GM19239 (cell line): ENCODE measurements at places on chromosomes 16 and 17.

DNA sequence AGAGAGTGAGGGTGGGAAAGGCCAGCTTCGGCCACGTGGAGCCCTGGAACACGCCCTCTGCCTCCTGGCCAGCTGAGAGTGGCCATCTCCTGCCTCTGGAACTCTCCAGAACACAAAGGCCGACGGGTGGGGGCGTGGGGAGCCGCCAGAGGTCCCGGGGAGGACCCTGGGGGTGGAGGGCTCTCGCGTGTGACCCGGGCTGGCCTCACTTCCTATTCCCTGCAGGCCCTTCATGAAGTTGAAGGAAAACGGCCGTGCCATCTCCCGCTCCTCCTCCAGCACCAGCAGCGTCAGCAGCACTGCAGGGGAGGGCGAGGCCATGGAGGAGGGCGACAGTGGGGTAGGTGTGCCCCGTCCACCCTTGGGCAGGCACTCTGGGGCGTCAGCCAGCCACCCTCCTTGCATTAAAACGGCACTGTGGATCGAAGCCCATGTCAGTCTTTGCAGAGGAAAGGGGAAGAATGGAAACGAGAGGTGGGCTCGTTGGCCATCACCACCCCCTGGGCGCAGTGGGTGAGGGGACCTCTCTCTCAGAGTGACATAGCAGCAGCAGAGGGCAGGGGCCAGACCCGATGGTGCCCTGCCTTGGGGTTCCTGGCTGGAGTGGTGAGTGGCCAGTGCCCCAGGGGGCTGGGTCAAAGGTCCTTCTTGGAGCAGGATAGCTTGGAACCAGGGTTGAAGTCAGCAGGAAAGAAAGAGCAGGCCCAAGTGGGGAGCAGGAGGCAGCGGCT lies 37.1 kb downstream of the OR1D5 start:
- no peak for DNase-seq

GRCh38 chr17:45170931-45171337 lies 9.3 kb downstream of the HEXIM2 start:
- no peak for DNase-seq

DNA sequence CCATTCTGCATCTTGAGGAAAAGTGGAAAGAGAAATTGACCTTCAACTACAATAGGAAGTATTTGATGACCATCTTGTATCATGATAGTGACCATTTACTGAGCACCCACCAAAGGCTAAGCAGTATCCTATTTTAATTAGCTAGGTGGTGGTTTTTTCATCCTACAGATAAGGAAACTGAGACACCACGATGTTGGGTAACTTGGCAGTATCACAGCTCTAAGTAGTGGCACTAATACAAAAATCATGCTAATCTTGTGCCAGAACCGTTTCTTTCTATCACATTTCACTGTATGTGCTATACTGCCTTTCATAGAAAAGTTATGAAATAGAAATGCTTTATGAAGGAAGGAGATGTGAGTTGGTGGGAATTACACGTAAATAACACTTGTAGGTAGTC lies 2.3 kb downstream of the EVI2B start:
- DNase-seq = no peak

GRCh38 chr17:75785016-75785890 lies 647 bp downstream of the UNK start:
- no peak for DNase-seq

GRCh38 chr17:49873926-49874325 lies 26.1 kb upstream of the TAC4 start:
- DNase-seq = no peak

- DNase-seq = no peak
Observed at GRCh38 chr16:78639775-78640174, 540.3 kb downstream of the WWOX start.

DNA sequence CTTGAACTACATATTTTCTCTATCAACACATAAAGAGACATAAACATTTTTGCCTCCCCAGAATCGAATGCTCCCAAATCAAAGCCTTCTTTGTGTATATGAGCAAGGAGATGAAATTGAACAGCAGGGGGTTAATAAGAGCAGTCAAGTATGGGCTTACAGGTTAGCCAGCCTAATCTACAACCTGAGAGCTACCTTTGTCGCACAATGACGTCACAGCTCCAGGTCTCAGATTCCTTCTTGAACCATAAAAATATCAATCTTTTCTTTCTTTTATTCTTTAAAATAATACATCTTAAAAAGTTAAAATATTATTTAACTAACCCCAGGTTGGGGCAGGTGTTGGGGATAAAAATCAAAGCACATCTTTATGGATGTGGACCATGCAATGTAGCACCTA lies 482.9 kb upstream of the CDH11 start:
- DNase-seq = no peak

DNA sequence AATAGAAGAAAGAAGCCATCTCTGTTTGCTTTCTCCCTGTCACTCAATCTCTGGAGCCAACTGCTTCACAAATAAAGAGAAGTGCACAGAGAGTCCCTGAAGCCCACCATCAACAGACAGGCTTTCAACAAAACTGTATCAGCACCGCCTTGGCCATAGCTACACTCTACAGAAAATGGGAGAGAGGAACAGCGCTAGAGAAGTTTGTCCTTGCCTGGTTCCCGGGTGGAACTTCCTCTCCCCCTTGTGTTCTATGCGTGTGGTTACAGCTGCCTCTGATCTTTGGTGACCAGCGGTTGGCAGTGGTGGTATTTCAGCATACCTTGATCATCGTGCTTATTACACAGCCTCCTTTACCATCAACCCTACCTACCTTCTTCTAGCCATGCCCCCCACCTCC lies 91.4 kb upstream of the CCL2 start:
- DNase-seq = no peak

DNA sequence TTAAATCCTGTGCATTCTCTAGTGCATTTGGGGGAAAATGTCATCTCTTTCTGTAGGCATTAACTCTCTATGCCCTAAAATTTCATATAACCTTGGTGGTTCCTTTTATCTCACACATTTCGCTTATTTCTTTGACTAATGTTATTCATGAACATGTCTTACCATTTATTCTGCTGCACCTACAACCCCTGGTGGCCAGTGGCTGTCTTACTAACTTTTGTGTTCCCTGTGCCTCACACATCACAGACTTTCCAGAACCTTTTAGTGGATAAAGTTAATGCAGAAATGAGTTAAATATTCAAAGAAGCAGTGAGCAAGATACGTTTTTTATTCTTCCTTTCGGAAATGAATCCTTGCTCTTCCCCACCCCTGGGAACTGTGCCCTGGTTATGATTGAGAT lies 111.9 kb downstream of the CDH13 start:
- DNase-seq = no peak

DNA sequence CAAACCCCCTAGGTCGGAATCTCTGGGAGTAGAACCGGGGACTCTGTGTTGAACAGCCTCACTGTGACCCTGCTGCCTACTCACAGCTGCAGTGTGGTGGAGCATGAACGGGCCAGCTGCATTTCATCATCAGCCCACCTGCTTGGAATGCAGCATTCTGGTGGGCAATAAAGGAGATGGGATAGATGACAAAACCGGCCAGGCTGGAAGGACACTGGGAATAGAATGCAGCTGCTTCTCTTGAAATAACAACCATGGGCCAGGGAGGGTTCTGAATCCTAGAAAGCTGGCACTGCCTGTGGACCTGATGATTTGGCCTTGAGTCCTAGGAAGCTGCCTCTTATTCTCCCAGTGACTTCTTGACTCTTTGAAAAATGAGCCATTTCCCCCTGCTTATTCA lies 23.5 kb downstream of the CFAP97D1 start:
- no peak for DNase-seq

- DNase-seq = no peak
Observed at GRCh38 chr16:15466131-15466530, 31.7 kb downstream of the BMERB1 start.

GRCh38 chr16:28823291-28823872 lies 583 bp downstream of the ATXN2L start:
- DNase-seq = no peak

DNA sequence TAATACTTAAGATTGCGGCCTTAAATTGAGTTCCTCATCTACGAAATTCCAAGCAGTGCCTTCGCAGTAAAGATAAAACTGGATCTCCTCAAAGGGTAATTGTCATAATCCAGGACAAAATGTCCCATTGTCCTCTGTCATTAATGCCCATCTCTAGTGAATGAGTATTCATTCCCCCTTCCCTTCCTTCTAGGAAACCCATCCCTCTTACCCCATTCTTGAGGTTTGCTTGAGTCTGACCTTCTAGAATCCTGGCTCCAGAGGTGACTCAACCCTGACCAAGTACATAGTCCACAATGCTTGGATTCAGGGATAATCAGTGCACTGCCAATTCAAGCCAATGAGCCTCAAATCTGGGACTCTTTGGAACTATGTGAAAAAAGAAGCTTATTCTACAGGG lies 47.0 kb upstream of the MAF start:
- DNase-seq = no peak

DNA sequence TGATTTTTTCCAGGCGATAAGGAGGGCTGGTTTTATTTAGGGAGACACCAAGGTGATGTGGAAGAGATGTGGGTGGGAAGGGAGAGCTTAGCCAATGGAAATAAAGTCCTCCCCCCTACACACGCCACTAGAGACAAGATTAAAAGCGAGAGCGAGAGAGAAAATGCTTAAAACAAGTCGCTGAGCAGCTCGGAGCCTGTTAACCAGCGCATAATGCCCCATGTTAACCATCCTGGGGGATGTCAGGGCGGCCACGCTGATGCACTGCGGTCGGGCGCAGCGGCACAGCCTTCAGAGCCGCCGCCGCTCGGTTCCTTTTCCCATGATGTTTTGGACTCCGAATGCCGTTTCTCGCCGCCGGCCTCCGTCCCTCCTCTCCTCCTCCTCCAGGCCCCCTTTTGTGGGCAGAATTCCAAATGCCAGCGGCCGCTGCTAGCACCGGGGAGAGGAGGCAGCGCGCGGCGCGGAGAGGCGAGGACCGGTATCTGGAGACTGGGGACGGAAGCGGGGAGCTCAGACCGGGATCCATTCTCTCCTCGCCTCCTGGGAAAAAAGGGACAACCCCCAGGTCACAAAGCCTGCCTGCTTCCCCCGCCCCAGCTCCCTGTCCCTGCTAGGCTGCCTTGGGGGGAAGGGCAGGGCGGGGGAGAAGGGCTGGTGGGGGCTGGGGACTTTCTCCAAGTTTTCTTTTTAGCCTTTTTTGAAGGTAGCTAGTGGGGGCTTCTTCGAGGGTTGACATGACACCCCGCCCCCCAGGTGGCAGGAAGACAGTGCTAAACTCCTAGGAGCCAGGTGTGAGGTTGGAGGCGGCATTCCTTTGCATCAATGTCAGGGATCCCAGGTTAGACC lies 98.1 kb upstream of the CCL2 start:
- DNase-seq = no peak

DNA sequence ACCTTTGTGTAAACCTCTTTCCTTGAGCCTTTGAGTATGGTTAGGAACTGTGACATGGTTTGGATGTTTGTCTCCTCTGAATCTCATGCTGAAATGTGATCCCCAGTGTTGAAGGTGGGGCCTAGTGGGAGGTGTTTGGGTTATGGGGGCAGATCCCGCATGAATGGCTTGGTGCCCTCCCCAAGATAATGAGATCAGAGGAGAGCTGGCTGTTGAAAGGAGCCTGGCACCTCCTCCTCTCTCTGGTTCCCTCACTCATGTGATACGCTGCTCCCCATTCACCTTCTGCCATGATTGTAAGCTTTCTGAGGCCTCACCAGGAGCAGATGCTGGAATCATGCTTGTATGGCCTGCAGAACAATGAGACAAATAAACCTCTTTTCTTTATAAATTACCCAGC lies 1110.2 kb downstream of the CDH11 start:
- no peak for DNase-seq

GRCh38 chr16:14003074-14003570 lies 68.0 kb upstream of the MRTFB start:
- DNase-seq = no peak

- DNase-seq = no peak
Observed at GRCh38 chr17:34981538-34982241, 1.4 kb downstream of the LIG3 start.

- no peak for DNase-seq
Observed at GRCh38 chr17:68468334-68468733, 11.0 kb upstream of the WIPI1 start.

GRCh38 chr16:89116341-89117226 lies 22.9 kb downstream of the ACSF3 start:
- no peak for DNase-seq

DNA sequence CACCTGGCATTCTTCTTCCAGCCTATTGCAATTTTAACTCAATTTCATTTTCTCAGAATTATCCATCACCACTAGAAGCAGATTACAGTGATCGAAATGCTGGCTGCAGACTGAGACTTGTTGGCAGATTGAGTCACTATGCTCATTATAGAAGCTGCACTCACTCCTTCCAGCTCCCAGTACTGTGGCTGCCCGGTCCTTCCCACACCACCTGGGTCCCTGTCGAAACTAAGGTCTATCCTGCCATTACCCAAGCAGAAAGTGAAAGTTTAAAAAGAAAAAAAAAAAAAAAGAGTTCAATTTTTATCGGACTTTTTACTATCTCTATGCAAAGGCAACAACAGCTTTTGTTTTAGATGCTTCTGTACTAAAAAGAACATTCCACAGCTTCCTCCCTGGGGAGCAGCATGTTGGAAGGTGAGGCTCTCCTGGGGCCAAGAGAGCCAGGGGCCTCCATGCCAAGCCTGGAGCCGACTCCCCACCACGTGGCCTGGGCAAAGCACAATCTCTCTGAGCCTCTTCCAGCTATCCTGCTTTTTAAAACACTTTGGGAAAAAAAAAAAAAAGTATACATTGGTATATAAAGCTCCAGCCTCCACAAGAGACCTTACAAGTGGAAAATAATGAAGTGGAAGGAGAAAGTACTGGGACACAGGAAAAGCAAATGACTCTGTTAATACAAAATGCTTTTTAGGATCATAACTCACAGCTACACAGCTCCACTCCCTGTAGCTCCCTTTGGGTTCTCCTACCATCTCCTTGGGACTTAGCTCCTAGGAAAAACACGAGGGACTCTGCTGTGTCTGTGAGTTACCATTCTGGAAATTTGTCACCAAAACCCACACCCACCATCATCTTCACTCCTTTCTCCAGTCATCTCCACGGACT lies 77.8 kb downstream of the USP31 start:
- DNase-seq = no peak

- DNase-seq = no peak
Observed at GRCh38 chr16:50296807-50297206, 30.5 kb downstream of the ADCY7 start.

GRCh38 chr17:40980596-40980995 lies 3.5 kb downstream of the KRT40 start:
- no peak for DNase-seq

DNA sequence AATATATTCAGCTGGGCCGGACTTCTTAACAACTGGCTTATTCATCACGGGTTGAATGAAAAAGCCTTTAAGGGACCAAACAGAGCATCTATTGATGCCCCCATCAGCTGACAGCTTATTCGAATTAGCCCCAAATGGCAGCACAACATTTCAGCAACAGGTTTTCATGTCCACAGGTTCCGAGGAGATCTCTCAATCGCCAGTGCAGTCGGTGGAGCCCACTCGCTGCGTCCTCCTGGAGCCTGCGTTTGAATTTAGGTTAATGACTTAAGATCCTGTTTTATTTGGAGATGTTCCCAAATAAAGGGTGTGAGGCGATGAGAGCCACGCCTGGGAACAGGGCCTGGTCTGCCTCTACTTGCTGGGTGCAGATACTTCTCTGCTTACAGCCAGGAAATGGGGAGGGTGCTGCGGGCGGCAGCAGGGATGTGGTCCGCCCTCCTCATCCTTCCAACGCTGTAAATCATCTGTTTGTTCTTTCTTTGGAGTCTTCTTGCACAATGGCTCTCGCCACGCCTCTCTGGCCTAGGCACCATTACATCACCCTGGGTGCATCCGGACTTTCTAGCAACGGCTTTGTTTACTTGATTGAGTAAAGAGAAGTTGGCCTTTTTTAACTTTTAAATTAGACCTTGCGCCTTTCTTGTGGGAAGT lies 22.6 kb downstream of the NDE1 start:
- DNase-seq = no peak

GRCh38 chr16:77433146-77433545 lies 1.7 kb downstream of the ADAMTS18 start:
- no peak for DNase-seq
